ENCODE measurements at places on chromosomes 2 and 18.

DNA sequence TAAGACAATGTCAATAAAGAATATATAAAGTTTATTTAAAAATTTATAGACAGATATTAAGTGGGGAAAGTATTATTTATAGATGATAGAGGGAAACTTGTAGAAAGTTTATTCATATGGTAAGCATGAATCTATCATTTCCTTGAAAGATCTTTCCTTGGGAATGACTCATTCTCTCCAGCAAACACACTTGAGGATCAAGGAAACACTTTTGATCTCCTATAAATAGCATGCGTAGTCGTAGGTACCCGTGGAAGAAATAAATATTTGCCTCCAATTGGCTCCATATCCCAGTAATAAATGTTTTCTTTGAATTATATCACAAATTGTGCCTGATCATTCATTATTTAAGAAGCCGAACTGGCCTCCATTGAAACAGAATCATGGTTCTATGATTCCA, 483.4 kb downstream of the RNF144A start:
- DNase-seq: no peak

DNA sequence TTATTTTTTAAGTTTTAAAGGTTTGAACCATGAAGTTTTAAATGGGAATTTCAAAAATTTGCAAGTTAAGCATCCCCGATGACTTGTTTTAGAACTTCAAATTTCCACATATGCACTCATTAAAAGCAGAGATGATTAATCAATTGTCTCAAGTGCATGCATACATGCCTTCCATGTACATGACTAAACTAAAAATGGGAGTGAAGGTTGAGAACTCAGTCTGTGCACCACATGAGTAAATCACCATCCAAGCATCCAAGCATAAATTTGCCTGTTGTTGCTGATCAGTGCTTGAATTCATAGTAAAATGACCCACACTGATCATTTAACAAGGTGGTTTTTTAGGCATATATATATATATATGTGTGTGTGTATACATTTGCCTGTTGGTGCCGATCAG, 249.8 kb downstream of the ARHGAP15 start:
- no peak for DNase-seq

- peak; percentile 98 for DNase-seq
These were observed 36.8 kb downstream of the KCNIP3 start for GRCh38 chr2:95333888-95334338.

DNA sequence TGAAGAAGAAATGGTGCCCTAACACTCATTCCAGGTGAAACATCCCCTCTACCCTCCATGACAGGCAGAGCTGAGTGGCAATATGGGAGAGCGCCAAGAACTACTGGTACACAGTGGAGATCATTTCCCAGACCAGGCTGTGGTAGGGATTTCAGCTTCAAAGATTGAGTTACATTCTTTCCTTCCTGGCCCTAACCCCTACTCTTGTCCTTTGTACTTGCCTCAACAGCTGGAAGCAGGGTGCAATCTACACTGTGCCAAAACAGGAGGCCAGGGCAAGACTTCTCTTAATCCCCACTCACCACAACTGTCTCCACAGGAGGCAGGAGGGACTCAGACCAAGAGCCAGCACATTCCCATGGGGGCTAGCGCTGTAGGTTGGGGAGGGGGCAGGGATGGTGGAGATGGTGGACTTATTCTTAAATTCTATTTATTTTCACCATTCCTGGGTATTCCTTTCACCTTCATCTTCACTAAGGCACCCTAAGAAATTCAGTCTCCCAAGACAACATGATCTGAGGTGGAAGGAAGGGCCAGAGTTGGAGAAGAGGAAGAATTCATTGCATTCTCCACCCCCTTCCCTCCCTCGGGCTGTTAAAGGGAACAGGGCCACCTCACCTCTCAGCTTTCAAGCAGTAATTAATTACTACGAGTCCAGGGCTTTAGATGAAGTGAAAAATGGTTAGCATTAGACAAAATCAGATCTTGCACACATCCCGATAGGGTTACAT, 65.9 kb downstream of the AAK1 start:
- no peak for DNase-seq

GRCh38 chr2:134253804-134254203, at the start of gene MGAT5:
MGAT5 (plus strand) TSS chr2:134254072; CDS start chr2:134254404, 332 bp downstream.
- no peak for DNase-seq

DNA sequence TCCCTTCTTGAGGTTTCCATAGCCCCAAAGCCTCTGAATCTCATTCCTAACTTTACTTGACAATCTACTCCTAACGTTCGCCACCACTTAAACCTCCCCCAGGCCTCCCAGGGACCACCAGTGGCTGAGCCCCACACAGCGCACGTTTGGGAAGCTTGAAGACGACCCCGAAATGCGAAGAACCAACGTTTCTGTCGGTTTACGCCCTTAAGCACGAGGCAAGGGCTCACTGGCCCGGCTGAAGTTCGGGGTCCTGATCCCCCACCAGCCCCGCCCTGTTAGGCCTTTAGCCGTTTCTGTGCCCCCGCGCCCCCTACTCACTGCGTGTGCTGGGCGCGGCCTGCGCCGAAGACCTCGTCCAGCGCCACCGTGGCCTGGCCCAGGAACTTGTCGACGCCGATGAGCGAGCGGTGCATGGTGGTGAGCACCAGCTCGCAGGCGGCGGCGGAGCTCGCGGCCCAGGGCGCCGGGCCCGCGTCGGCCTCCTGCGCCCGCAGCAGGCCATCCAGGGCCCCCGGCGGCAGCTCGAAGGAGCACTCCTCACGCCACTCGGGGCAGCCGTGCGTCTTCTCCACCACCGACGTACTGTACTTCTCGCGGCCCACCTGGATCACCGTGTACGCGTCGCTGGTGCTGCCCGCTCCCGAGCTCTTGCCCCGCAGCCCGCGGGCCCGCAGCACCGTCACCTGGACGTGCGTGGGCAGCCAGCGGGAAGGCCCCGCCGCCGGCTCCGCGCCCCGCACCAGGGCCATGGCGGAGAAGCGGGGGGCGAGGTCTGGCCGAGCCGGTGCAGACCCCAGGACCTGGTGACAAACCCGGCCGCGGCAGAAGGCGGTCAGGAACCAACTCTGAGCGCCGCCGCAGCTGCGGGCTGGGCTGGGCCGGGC, 479 bp downstream of the RAB11FIP5 start:
- peak; percentile 49 for DNase-seq

DNA sequence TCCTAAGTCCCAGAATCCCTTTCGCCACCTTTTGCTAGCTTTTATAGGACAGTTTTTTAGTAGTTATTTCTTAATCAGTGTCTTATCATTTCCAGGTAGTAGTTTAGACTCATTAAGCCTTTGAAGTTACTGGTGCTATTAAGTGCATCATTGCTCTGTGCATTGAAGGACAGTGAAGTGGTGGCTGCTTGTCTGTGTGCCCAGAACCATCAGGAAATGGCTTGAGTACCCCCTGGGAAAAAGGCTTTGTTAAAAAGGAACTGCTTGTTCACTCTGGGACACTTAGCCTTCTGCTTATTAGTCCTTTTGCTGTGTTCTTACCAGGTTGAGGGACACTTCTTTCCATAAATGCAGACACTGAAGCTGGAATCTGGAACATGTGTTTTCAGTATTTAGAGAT, 30.0 kb downstream of the DTNA start:
- no peak for DNase-seq

- no peak for DNase-seq
These were observed 1.4 kb downstream of the MCM6 start for GRCh38 chr2:135874777-135875365.

DNA sequence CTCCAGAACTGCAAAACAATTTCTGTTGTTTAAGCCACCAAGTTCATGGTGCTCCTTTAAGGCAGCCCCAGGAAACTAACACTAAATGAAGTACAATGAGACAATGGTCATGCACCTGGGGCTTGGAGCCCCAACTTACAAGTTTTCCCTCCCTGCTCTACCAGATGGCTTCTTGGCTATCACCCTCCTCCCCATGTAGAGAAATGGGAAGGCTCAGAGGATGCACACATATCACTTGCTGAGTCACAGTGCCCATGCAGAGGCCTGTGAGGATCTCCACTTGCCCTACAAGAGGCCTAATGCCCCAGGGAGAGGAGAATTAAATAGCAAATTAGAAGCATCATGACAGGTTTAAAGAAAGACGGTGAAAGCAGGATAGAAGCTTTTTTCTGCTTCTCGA, 270.9 kb downstream of the TTC32 start:
- peak; percentile 18 for DNase-seq

Data from EL (cell line).